ENCODE measurements at places on chromosomes 6 and 20.
A peak's percentile ranks its signal among the peaks of the same experiment; 100 is the strongest.

DNA sequence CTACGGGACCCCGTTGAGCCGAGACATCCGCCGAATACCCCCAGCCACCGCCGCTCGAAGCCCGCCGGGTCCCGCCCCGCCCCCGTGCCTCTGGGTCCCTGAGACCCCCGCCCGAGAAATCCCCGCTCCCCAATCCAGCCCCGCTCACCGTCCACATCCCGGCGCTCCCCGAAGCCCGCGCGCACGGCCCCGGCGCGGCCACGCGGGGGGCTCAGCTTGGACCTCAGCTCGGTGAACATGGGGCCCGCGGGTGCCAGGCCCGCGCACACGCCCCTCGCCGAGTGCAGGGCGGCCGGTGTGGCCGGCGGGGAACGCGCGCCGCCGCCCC is 249 bp downstream of the SAMD10 start:
- DNase-seq: no peak

DNA sequence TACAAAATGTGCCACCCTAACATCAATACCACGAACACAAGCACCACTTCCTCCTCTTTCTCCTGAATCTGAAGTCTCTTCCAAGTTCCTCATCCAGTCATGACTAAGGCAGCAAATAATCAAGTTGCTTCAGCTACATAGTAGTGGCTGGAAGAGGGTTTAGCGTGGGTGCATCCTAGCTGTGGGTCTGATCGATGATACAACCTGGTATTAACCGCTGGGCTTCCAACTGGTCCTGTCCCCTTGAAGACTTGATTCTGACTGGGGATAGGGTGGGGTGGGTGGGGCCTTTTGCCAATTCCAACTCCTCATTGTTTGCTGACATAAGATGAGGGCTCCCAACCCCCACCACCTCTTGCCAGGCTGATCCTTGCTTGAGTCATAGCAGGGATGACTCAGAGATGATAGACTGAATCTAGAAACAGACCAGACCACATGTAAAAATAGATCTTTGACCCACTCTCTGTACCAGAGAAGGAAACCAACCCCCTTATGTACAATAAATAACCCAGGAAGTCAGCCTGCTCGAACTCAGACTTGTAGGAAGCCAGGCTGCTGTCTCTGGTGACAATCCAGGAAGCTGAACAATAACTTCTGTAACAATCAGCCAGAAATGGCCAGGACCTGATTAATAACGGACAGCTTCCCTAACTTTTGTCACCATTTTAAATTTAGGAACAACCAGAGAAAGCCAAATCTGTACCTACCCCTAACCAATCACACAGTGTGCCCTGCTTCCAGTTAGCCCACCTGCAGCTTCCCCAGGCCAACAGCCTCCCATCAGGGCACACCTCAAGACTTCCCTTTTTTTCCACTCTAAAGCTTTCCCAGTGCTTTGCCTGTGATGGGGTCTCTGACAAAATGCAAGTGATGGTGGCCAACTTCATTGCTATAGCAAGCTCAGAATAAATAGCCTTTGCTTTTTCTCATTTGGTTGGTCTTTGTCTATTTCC is 68.9 kb upstream of the FAM184A start:
- peak; percentile 89 for DNase-seq

DNA sequence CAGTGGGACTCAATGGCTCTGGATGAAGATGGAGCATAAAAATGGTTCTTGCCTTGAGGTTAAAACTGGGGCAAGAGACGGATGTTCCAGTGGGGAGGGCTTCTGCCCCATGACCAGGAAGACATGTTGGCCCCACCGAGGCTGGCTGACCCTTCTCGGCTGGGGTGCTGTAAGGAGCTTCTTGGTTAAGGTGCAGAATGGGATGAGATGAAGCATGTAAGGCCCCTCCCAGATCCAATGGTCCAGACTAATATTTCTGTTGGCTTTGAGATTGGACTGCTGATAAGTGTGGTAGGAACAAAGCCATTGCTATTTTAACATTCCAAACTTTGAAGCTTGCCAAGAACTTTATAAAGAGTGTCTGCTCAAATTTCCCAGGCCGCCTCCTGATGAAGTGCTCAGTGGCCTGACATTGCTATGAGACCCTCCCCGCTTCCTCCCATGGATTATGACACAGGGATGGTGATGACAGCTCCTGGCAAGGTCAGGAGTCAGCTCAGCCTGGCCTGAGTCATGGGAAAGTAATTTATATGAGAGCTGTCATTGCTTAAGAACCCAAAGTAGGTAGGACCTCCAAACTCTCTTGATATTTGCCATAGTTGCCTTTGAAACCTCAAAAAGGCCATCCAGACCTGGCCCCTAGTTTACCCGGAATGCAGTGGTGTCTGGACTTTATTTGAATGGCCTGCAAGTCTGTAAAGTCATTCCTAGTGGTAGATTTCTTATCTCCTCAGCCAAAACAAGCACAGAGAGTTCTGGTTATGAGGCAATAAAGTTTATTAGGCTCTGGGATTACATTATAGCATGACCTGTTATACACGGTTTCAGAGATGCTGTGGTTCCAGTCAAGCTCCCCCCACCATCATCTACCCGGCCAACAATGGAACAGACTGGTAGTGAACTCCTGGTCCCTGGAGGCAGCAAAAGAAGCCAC is 55.2 kb downstream of the TGM2 start:
- peak; percentile 90 for DNase-seq

GRCh38 chr6:3209114-3210023 is 18.1 kb downstream of the TUBB2B start:
- DNase-seq: peak; percentile 90

GRCh38 chr20:50301712-50302111 is 111.1 kb downstream of the CEBPB start:
- DNase-seq: no peak

- no peak for DNase-seq
Observed at GRCh38 chr20:434661-435419, 26.7 kb downstream of the RBCK1 start.

DNA sequence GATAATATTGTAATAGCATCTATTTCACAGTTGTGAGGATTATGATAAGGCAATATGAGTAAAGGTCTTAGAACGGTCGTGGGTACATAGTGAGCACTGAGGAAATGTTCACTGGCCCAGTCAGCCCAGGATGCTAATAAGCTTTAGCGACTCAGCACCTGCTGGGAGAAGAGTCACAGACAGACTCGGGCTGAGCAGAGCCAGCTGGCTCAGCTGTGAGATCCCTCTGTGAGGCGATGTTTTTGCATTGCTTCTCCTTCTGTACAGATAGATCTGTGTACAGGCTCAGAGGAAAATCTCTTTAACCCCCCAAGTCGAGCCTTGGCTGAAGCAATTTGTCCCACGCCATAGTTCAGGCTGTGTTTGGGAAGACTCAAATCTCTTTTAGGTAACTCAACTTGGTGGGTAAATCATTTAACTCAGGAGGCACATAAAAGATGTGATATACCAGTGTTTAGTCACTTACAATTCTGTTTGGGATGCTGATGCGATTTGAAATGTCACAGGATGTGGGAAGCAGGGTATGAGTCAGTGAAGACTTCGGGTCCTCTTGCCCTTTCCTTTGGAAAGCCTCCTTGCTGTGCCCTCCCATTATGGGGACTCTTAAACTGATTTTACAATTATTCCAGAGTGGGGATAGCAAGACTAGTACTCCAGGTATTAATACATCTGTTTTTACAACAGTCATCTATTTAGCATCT is 53.1 kb downstream of the PHACTR1 start:
- DNase-seq: no peak

DNA sequence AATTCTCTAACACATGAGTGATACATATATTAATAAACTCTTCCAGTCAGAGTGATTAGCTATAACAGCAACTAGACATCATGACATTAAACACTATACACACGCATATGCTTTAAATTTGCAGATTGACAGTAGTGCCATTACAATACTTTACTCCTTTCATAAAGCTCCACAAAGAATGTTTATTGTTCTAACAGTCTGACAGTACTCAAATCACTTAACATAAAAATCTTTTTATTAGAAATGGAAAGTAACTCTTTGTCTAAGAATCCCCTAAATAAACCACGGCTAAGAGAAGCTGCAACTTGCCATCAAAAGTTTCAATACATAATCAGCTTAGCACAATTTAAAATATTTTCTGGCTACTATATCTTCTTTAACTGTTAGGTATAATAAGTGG is 24.0 kb downstream of the SNX3 start:
- DNase-seq: no peak

DNA sequence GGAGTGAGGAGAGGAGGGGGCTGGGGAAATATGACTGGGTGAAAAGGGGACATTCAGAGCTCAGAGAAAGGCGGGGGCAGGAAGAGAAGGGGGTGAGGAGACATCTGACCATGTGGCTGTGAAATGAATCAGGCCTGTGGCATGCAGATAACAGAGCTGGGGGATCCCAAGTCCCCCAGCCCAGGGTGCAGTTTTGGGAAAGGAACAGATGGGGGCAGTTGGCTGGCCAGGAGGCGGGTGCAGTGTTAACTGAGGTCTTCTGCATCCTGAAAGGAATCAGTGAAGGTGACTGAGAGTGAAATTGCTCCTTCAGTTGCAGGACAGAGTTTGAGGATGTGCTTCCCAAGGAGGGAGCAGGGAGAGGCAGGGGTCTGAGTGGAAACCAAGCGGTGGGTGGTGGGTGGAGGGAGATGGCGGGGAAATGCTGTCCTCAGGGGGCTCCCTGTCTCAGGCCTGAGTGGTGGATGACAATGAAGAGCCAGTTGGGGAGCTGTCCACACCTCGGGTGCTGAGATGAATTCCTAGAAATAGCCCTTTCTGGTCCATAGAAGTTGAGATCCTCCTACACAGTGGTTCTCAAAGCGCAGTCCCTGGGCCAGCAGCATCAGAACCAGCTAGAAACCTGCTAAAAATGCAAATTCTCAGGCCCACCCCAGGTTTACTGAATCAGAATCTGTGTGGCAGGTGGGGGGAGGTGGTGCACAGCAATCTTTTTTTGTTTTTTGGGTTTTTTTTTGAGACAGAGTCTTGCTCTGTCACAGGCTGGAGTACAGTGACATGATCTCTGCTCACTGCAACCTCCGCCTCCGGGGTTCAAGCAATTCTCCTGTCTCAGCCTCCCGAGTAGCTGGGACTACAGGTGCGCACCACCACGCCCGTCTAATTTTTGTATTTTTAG is 26.0 kb upstream of the CCDC167 start:
- DNase-seq: peak; percentile 68

GRCh38 chr6:14975471-14975817 is 270.4 kb upstream of the JARID2 start:
- DNase-seq: no peak

DNA sequence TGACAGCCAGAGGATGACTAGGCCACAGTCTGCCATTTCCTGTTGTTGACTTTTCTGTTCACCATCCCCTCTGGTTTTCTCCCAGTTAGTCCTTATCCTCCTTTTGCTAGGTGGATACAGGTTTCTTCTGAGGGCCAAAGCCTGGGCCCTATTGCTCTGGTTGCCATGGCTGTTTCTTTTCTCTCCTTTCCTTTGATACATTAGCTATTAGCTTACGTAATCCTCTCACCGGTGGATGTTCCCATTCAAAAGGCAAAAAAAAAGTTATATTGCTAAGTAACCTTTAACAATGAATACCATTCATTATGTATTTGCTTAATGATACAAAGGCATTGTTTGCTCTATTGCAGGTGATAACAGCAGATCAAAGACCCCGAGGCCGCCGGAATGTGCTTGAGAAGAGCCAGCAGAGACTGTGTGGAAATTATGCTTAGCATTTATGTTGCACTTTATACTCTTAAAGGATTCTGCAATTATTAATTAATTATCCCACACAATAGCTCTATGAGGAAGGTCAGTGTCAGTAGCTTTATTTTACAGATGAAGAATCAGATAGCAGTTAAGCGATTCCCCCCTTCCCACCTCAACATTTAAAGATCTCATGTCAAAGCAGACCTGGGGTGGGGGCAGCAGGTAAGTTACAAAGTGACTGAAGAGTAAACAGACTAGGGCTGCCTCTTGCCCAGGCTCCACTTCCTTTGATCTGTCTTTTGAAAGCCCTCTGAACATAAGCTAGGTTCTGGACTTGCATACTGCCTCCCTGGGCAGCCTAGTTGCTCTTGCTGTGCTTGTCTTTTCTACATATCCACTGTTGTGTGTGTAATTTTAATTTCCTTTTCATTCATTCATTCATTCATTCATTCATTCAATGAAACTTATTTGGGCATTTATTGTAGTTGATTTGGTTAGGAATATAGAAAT is 14.5 kb upstream of the TFB1M start:
- no peak for DNase-seq

GRCh38 chr6:105537981-105538578 is 135.2 kb upstream of the PREP start:
- peak; percentile 13 for DNase-seq

GRCh38 chr6:88111991-88112390 is 54.2 kb downstream of the CNR1 start:
- DNase-seq: no peak

DNA sequence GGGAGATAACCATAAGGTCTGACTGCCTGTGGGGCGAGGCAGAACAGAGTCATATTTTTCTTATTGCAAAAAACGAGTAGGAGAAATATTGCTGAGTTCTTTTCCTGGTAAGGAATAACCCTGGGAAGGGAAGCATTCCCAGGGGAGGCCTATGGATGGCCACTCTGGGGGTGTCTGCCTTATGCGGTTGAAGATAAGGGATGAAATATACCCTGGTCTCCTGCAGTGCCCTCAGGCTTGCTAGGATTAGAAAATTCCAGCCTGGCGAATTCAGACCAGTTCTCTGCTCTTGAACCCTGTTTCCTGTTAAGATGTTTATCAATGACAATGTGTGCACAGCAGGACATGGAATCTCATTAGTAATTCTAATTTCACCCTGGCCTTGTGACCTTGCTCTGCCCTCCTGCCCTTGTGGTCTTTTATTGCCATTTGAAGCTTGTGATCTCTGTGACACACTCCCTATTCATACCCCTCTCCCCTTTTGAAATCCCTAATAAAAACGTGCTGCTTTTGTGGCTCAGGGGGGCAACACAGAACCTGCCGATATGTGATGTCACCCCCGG is 491.1 kb upstream of the EYS start:
- DNase-seq: no peak

GRCh38 chr20:37956107-37956585 is 53.2 kb downstream of the VSTM2L start:
- DNase-seq: no peak

GRCh38 chr6:56593801-56594318 is 48.8 kb downstream of the DST start:
- DNase-seq: peak; percentile 25

DNA sequence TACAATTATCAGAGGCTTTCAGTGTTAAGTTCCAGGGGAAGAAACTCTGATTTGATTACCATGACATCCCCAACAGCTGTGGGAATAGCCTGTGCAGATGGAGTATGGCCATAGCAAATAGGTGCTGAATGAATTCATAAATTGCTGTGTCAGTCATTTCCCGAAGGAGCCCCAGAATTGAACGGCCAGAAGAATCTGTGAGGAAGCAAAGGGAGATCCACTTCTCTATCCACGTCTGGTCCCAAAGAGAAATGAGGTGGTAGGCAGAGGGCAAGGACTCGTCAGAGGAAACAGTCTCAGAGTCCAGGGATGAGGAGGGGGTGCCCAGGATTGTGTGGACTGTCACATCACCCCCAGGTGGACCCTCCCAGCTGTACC is 3.1 kb upstream of the TAF8 start:
- no peak for DNase-seq

GRCh38 chr6:65799389-65799788 is 92.4 kb upstream of the EYS start:
- no peak for DNase-seq

- no peak for DNase-seq
Observed at GRCh38 chr6:145904868-145905267, 59.3 kb downstream of the SHPRH start.

- DNase-seq: no peak
Observed at GRCh38 chr20:12264711-12265110, 347.0 kb downstream of the BTBD3 start.
